ENCODE measurements at places on chromosomes 6 and 20.

DNA sequence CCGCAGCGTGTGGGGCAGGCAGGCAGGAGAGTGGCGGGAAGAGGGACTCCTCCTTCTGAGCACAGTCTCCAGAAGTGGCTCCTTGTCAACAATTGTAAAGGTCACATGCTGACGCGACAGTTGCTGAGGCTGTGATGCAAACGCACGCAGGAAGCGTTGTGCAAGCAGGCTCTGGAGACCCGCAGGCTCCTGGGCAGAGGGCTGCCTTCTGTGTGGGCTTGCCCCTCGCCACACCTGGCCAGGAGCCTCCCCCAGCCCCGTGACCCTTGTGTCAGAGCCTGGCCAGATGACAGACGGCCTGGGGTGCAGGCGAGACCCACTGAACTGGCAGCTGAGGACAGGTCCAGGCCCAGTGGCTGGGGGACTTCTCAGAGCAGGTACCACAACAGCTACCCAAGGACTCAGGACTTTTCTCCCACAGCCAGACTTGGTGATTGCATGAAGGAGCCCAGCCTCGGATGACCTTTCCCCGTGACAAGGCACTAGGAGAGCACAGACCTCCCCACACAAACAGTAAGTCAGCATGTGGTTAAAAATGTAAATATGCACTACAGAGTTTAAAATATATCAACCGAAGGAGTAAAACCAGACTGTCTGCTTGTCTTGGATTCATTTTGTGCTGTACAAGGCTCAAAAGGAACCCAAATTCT is 222.1 kb upstream of the RREB1 start:
- DNase-seq: no peak

DNA sequence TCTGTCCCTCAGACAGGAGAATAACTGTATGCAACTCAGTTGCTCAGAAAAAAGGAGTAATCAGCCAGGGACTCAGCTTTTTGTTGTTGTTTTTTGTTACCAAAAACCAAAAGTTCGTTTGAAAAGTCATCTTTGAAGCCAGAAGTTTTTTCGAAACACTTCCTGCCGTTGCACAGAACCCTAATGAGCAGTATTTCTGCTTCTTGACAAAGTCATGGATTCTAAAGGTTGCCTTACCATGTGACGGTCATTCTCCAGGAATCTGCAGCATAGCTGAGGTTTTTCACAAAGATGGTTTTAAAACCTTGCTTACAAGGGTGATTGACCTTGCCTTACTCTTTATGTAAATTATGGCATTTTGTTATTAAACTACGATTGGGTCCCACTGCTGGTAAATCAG is 1.9 kb downstream of the RAB32 start:
- DNase-seq: no peak

GRCh38 chr6:89789980-89790379 is 29.6 kb downstream of the MDN1 start:
- DNase-seq: no peak

GRCh38 chr6:45610832-45611231 is 233.1 kb upstream of the SUPT3H start:
- no peak for DNase-seq

DNA sequence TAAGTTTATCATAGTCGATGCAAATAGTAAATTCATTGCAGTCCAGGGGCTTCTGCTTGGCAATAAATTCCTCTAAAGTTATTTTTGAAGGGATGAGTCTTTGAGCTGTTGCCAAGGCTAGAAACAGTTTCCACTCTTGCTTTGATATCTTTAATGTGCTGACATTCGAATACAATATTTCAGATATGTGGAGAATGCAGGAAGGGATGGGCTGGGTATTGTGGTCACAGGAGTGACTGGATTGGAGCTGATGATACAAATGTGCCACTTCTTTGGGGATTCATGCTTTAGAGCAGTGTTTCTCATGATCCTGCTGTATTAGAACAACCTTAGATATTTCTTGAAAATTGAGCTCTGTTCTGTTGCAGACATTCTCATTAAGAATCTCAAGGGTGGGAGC is 139.0 kb downstream of the PRDM13 start:
- no peak for DNase-seq

GRCh38 chr6:18253635-18254034 is 10.7 kb downstream of the DEK start:
- no peak for DNase-seq

GRCh38 chr20:63610581-63611435 is 16.1 kb downstream of the GMEB2 start:
- DNase-seq: no peak

GRCh38 chr20:47642624-47643023 is 140.9 kb downstream of the NCOA3 start:
- DNase-seq: no peak

GRCh38 chr6:152472325-152472724 is 164.8 kb downstream of the SYNE1 start:
- no peak for DNase-seq

DNA sequence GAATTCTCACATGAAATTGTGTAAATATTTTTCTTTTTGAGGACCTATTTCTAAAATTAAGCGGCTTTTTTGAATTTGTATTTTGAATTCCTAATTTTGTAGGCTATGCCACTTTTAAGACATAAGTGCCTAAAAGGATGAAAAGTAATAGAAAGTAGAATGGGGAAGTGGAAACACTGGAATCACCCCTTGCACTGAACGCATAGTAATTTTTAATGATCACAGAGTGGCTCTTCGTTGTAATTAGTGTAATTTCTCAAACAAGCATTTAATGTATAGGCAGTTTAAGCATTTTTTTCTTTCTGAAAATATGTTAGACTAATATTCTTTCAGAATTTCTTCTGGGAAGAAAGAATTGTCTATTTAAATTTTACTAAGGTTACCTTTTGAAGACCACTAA is 73.2 kb downstream of the ARID1B start:
- DNase-seq: no peak

- no peak for DNase-seq
Observed at GRCh38 chr6:100487638-100488037, 22.9 kb upstream of the SIM1 start.

- DNase-seq: no peak
Observed at GRCh38 chr6:90297115-90297866, 648 bp upstream of the BACH2 start.

GRCh38 chr6:54878718-54879117 is 32.1 kb downstream of the FAM83B start:
- no peak for DNase-seq

- no peak for DNase-seq
Observed at GRCh38 chr6:4402477-4402976, 267.2 kb upstream of the ECI2 start.

DNA sequence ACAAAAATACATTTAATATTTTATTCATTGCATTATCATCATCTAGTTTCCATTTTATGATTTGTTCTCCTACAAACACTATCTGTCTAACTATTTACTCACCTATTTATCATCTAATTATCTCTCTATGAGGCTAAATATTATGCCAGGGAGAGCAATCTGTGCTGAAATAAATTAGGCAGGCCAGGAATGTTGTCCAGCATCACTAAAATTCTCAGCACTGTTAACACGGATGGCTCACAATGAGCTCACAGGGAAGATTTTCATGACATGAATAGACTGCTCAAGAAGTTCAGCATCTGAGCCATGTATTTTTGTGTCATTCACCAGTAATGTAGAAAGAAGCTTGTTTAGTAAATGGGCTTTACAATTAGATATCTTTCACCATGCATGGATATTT is 1277.2 kb downstream of the GRIK2 start:
- no peak for DNase-seq

DNA sequence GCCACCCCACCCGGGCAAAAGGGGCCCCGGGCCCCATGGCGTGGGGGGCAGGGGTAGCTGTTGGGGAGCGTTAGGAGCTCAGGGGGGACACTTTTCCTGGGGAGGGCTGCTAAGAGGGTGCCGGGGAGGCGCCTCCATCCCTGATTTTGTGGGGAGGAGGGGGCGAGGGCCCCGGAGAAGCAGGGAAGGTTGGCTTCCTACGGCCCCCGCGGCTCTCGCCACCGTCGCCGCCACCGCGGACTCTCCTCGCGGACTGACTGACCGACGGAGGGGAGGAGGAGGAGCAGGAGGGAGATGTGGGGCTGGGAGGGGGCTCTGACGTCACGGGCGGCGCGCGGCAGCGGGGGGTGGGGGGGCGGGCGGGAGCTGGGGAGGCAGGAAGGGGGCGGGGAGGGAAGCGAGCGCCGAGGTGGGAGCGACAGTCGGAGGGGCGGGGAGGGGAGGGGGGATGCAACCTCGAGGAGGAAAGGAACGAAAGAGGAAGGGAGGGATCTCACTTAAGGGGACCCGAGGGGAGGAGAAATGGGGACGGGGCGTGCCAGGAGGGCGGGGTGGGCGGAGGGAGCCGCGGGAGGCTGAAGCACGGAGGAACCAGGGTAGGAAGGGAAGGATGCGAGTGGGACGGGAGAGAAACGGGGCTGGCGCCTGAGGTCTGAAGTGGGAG is 5.1 kb downstream of the GABBR1 start:
- peak; percentile 26 for DNase-seq

DNA sequence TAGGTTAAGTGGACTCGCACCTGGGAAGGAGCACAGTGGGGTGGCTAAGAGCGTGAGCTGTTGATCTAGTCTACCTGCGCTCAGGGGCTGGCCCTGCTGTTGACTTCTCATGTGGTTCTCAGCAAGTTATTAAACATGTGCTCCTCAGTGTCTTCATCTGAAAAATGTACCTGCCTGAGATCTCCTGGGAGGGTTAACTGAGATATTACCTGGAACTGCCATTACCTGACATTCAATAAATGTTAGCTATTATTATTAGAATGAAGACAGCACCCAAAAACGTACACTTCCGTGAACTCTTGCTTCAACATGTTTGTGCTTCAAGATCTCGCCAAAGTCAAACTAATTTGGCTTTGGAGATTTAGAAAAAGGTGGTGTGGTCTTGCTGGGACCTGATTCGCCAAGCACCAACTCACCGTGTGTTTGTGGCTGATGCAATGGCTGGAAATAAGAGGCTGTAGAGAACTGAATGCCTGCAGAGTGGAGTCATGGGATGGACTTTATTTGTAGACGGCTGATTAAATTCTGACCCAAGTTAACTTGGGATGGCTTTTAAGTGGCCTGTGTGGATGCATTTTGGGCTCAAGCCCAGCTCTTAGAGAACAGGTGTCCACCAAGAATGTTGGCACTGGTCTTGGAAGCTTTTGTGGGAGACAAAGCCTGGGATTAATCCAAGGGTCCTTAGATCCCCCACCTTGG is 692.9 kb downstream of the QKI start:
- DNase-seq: no peak

DNA sequence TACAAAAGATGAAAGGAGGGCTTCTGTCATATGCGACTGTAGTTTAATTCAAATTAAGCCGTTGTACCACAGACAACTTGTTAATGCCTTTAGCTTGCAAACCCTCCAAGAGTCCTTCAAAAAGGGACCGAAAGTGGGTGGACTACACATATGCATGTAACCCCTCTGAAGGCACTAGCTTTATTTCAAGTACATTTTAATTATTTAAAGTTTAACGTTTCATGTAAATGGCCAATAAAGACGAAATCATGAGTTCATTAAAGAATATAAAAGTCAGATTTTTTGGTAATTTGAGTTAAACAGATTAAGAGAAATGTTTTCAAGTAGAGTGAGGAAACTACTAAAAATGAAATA is 12.8 kb downstream of the PRDM13 start:
- DNase-seq: no peak

DNA sequence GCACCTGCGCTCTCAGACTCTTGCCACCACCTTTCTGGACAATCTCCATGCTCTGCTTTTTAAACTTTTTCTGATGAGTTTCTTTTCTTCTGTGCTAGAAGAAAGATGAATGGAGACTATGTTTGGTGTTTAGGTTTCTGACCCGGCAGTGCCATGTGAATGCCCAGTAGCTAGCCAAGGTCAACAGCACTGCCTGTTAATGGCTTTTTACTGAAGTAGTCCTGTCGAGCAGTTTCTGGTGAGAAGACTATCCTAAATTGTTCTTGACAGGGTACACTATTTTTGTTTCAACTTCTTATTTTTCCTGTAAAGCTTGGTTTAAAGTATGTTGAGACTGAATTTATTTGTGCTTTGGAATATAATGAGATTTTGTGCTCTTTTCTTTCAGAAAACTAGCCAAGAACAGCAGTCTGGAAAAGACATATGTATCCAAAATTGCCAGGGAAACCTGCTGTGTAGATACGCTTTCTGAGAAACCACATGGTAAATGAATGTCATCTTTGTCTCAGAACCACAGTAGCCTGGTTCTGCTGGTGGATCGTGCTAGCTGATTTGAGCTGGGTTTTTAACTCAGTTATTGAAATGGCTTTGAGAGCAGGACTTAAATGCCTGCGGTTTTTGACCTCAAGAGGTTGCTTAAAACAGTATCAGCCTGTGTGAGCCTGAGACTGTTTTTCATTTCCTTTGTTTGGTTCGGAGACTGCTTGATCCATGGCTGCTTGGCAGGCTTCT is 48.1 kb downstream of the KCNS1 start:
- no peak for DNase-seq

GRCh38 chr20:55333798-55334197 is 671.5 kb downstream of the CBLN4 start:
- no peak for DNase-seq

DNA sequence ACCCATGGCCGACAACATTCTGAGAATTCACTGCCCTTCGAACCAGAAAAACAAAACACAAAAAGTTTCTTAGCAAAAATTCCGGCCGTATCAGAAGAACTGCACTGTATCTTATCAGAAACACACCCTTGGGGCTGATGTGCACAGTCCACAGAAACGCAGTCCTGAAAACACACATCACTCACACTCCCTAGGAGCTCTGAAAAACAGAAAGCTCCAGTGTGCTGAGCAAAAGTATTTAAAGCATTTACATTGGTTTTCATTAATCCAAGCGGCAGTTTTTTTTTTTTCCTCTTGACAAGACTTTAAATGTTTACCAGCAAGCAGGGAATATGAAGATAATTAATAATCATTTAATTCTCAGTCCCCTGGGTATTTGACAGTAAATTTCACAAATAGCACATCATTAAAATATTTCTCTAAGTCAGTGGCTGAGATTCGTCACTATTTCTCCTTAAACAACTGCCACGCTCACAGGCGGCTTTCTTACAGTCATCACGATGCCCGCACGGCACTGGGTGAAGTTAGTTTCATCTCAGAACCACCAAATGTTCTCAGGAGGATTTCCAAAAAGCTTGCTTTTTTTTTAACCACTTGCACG is 13.3 kb downstream of the NFATC2 start:
- no peak for DNase-seq

DNA sequence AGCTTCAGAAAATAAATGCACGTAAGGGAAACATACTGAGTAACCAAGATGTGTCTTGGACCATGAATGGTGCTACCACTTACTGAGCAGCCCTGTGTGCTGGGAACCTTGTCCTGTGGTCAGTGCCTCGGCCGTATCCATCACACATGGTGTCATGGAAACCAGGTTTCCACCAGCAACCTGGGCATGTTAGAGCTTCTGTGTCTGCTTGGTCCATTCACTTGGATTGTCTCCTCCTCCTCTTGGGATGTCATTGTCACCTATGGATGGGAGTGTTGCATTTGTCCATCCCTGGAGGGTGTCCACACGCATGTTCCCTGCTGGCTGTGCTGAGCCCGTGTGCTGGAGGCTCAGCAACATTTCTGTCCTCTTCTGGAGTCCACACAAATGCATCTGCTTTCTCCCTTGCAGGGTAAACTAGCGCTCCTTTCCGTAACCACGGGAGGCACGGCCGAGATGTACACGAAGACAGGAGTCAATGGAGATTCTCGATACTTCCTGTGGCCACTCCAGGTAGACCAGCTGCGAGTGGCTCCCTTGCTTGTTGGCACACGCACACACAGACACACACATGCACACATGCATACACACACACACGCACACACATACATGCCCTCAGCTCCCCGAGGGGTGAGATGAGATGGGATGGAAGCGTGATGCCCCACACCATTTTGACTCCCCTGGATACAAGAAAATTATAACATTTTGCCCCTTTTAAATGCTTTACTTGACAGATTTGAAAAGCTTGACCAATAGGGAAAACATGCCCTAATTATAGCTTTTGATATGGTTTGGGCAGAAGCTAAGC is 17.0 kb downstream of the NQO2 start:
- no peak for DNase-seq
